ENCODE measurements at places on chromosomes 2 and 18. TPM values are rescaled to one million over a fixed set of nuclear protein-coding genes. Genes with fewer than 3 reads are reported as not detected.

DNA sequence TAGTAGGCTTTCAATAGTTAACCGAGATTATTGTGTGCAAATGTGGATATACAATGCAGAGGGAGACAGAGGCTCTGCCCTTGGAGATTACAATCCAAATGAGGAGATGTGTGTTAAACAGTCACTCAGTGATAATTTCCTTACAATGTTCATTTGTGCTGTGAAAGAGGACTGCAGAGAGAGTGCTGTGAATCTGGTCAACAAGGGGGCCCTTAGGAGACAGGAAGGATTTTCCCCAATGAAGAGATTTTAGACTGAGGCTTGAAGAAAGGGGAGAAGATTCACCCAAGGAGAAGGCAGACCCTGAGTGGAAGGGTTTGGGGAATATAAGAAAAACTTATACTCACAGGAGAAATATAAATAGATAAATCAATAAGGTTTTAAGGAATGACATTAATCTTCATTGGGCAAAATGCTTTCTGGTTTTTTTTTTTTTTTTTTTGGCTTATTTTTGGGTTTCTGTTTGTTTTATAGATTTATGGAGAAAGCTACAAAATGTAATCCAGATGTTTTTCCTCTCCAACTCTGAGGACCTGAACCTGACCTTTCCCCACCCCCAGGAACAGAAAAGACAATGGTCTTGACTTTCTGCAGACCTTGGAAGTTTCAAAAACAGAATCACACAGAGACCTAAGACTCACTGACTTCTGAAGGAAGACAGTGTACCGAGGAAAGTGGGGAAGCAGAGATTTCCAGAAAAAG, 151.3 kb upstream of the SERPINE2 start:
- no peak for DNase-seq

GRCh38 chr18:35508746-35509338, 11.1 kb upstream of the INO80C start:
- no peak for DNase-seq

- no peak for DNase-seq
Measured at GRCh38 chr2:233503947-233504637, 62.5 kb downstream of the USP40 start.

- peak; percentile 32 for DNase-seq
Measured at GRCh38 chr18:44507729-44508325, 172.9 kb upstream of the SETBP1 start.

GRCh38 chr2:172806996-172807395, 71.4 kb downstream of the RAPGEF4 start:
- DNase-seq: no peak

- peak; percentile 54 for DNase-seq
Measured at GRCh38 chr18:70288171-70288850, 534 bp upstream of the SOCS6 start.

DNA sequence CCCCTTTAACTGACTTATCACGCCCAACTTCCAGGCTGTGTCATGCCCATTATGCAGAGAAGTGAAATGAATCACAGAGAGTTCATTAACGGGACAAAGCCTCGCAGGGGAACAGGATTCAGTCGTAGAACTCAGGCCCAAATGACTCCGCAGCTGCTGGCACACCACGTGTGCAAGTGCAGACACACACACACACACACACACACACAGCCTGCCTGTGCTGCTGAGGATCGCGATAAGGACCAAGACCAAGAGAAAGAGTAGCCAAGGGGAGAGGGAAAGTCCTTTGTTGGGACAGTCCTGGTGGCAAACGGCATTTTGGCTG, 90.0 kb upstream of the TAF1B start:
- no peak for DNase-seq

- DNase-seq: no peak
Measured at GRCh38 chr2:8798393-8798792, 39.0 kb downstream of the KIDINS220 start.

GRCh38 chr2:84243788-84244733, 215.0 kb downstream of the SUCLG1 start:
- DNase-seq: no peak

- DNase-seq: no peak
Measured at GRCh38 chr2:10204326-10205161, 82.0 kb downstream of the RRM2 start.

GRCh38 chr18:53152476-53152875, 812.5 kb downstream of the DCC start:
- no peak for DNase-seq

- no peak for DNase-seq
Measured at GRCh38 chr2:196335221-196335634, 163.8 kb upstream of the STK17B start.

GRCh38 chr2:148218326-148219075, 197.6 kb downstream of the MBD5 start:
- no peak for DNase-seq

GRCh38 chr2:41502752-41503151, 545.1 kb upstream of the PKDCC start:
- no peak for DNase-seq

DNA sequence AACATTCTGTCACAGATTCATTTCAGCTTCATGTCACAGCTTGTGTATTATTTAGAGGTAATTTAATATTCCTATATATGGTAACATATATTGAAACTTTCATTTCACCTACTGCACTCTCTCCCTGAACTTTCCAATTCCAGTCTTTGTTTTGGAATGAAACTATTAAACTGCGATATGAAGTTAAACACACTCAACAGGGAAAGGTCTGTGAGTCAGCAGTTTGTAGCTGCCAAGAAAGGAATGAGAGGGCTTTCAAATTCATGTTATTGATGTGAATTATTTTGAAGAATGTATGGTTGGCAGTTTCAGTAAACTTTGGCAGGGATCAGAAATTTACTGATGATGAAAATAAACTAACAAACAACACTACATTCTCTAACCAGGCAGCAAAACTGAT, 148.3 kb downstream of the HNMT start:
- DNase-seq: no peak

DNA sequence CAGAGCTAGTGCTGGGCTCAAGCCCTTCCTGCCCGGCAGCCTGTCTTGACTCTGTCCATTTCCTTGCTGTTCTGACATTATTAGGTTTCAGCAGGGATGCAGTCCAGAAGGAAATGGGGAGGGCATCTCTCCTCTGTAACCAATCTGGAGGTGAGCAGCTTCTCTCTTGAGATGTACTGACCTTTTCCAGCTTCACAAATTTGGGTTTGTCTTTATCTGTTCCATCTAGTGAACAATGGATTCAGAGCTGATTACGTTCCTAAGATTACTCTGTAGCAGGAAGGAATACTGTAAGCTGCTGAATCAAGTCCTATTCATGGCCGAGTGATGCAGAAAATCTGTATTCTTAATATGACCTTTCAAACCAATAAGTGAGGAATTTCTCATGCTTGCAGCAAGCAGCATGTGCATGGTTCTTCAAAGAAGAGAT, 11.0 kb downstream of the PLA2R1 start:
- no peak for DNase-seq

The OR6B2 gene
- not detected for total RNA-seq

The TSPYL6 gene
- total RNA-seq: not detected

The SIX3 gene
- not detected for total RNA-seq

The CD302 gene
- 11.7 TPM for total RNA-seq

The QPCT gene
- total RNA-seq: 1.5 TPM

The SLC4A1AP gene
- 22.9 TPM for total RNA-seq

Measured in heart right ventricle (tissue), 16 donors.